Foreskin keratinocyte (primary cell): ENCODE measurements at places on chromosomes 5 and 9. TPM values are rescaled to one million over a fixed set of nuclear protein-coding genes. Genes with fewer than 3 reads are reported as not detected.
A peak's percentile ranks its signal among the peaks of the same experiment; 100 is the strongest.

Gene TMEM38B
- total RNA-seq, result 10.4 and 11.8 TPM in 2 replicates

Gene GABRP
- not detected in 2 replicates for total RNA-seq

Gene HSD17B4
- 119 and 124 TPM in 2 replicates for total RNA-seq

Gene ANXA2R
- total RNA-seq, result 0.49 and 0.71 TPM in 2 replicates

Gene SLC34A1
- total RNA-seq, result not detected in 2 replicates

Gene MAP3K1
- total RNA-seq, result 11.9 and 13.6 TPM in 2 replicates

Gene CA9
- 0.21 and 0.27 TPM in 2 replicates for total RNA-seq

Gene NUTM2G
- not detected in 2 replicates for total RNA-seq

Gene DBH
- total RNA-seq, result not detected in 2 replicates

Gene OLFM1
- total RNA-seq, result 0.07 and 0.21 TPM in 2 replicates

Gene FOXD4L4
- not detected in 2 replicates for total RNA-seq

DNA sequence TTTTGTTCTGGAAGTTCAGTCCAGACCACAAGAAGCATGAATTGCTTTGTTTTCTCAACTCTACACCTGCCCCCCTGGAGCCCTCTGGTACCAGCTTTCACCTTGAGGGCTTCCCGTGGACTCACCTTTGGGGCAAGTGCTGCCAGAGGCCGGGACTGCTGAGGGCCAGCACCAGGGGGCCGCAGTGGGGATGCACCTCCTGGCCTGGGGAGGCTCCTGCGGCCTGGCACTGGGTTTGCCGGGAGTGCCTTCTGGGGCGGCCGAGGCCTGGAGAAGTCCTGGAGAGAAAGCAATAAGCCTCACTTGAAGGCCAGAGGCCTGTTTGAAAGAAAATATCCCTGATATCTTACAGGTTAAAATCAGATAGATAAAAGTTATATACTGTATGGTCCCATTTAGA, 21.7 kb downstream of the NIPAL4 start:
- no peak for DNase-seq

- peak; percentile 4 for DNase-seq
Measured at GRCh38 chr9:14652729-14653377, 40.4 kb downstream of the ZDHHC21 start.

DNA sequence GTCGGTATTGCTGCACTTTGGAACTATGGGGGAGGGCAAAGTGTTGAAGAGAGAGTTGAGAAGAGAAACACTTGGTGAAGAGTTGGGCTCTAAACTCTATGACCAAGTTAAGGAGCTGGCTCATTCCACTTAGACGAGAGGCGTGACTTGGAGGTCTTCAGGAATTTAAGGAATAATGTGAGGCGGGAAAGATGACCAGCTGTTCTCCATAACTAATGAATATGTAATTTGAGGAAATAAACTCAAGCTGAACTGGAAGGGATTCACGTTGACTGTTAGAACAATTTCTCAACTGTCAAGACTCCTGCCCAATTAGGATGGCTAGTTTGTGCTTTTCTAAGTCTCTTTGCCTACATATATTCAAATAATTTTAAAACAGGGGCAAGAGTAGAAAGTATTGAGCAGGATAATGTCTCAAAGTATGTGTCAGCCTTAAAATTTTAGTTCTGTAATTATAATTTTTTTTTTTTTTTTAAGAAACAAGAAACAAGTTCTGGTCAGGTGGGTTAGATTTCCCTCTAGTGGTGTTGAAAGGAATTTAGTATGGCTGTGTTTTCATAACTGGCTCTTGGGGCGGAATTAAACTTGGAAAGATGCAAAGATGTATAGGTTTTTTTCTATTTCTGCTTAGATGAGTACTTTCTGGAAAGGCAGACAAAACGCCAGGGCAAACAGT, 33.4 kb downstream of the TMEM252 start:
- DNase-seq, result no peak

DNA sequence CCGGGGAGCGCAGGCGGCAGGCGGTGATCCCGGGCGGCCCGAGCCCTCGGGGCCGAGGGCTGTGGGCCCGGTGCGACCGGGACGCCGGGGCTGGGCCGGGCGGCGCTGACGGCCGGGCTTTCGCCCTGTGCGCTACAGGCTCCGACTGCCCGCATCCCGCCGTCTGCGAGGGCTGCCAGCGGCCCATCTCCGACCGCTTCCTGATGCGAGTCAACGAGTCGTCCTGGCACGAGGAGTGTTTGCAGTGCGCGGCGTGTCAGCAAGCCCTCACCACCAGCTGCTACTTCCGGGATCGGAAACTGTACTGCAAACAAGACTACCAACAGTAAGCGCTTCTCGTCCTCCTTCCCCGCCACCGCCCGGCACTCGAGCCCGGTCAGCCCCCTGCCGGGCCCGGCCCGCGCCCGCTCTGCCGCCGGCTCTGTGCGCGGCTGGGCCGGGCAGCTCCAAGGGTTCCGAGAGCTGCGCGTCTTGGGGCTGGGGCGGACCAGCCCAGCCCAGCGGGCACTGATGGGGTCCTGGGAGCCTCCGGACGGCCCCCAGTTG, 1.6 kb downstream of the LMX1B start:
- no peak for DNase-seq

GRCh38 chr5:149177911-149178565, 36.7 kb downstream of the ABLIM3 start:
- no peak for DNase-seq

GRCh38 chr5:36703245-36703860, 96.9 kb downstream of the SLC1A3 start:
- no peak for DNase-seq

DNA sequence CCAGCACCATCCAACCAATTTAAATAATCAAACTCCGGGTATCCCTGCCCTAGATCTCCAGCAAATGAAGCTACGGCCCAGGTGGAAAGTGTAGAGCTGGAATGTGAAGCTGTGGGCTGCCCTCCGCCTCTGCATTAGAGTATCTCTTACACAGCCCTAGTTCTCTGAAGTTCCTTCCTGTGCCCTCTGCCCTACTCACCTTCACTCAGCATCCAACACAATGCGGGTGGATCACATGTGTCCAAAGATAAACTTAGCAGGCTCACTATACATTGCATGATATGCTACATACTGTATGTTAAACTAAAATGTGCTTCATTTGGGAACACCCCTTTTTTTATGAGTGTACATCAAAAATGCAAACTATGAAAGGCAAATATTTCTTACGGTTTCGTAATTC, 70.0 kb upstream of the RAD23B start:
- no peak for DNase-seq

DNA sequence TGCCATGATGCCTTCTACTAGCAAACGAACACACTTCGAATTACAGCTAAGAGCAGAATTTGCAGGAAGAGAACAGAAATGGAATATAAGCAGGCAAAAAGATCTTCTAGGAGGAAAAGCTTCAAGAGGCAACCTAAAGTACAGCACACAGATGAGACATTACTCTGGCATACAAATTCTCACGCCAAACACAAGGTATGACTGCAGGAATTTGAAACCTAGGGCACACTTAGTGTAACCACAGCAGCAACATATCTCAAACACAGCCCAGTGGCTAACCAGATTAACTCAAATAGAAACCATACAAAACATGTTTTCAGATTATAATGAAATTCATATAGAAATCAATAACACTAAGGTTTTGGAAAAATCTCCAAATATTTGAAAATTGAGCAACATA, 481.0 kb upstream of the RGMB start:
- peak; percentile 34 for DNase-seq

GRCh38 chr5:5352675-5353074, 69.8 kb upstream of the ICE1 start:
- no peak for DNase-seq

DNA sequence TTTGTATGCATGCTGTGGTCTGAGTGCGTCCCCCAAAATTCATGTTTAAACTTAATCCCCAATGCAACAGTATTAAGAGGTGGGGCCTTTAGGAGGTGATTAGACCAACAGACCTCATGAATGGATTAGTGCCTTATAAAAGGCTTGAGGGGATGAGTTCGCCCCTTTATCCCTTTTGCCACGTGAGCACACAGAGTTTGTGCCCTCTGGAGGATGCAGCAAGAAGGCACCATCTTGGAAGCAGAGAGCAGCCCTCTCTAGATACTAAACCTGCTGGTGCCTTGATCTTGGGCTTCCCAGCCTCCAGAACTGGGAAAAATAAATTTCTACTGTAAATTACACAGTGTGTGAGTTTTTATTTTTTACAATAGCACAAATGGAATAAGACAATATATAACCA, 177.1 kb upstream of the SPRY4 start:
- no peak for DNase-seq

DNA sequence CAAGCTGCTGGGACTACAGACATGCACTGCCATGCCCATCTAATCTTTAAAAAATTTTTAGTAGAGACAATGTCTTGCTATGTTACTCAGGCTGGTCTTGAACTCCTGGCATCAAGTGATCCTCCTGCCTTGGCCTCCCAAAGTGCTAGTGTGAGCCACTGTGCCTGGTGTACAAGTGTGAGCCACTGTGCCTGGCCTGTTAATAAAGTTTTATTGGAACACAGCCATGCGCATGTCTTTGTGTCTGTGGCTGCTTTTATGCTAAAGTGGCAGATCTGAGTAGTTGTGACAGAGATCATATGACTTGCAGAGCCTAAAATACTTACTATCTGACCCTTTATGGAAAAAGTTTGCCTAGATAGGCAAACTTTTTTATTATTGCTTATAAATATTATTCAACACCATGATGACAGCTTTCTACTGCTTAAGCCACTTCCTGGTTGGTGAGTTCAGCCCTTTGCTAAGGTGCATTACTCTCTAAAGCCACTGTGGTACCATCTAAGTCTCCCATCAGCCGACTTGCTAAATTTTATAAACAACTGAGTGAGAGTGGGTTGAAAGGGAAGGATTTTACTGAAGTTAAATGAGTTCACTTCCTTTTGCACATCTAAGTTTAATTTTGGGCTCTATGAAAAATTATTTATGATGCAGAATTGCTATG, 133.5 kb downstream of the RASGRF2 start:
- no peak for DNase-seq

GRCh38 chr5:175663186-175664184, 5.6 kb downstream of the HRH2 start:
- DNase-seq, result no peak

DNA sequence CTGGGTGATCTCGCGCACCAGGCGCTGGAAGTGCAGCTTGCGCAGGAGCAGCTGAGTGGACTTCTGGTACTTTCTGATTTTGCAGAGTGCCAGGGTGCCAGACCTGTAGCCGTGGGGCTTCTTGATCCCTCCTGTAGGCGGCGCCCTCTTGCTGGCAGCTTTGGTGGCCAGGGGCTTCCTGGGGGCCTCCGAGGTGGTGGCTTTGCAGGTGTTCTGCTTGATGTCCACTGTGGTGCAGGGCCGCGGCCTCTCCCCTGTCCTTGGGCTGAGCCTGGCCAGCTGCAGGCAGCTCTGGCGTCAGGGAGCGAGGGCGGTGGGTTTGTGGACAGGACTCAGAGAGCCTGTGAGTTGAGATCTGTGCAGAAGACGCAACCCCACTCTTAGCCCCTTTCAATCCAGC, 36.1 kb downstream of the TAF11L14 start:
- no peak for DNase-seq

- no peak for DNase-seq
Measured at GRCh38 chr5:138698713-138699112, 54.5 kb upstream of the CTNNA1 start.

GRCh38 chr5:32044939-32045338, 129.2 kb downstream of the GOLPH3 start:
- peak; percentile 90 for DNase-seq

DNA sequence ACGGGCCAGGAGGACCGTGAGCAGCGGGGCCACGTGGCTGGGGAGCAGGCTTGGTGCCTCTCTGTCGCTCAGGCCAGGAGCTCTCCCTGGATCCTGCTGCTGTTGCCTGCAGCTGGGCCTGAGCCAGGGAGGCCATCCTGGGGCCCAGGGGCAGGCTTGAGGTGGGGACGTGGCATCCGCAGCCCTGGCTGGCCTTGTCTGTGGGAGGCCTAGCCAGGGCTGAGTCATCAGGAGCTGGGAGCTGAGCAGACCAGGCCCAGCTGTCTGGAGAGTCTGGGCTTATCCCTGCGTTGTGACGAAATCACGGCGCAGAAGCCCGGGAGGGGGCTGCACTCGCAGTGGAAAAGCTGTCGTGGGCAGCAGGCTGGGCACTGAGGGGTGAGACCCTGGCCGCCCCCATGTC, 138.8 kb upstream of the COL5A1 start:
- DNase-seq, result peak; percentile 2

DNA sequence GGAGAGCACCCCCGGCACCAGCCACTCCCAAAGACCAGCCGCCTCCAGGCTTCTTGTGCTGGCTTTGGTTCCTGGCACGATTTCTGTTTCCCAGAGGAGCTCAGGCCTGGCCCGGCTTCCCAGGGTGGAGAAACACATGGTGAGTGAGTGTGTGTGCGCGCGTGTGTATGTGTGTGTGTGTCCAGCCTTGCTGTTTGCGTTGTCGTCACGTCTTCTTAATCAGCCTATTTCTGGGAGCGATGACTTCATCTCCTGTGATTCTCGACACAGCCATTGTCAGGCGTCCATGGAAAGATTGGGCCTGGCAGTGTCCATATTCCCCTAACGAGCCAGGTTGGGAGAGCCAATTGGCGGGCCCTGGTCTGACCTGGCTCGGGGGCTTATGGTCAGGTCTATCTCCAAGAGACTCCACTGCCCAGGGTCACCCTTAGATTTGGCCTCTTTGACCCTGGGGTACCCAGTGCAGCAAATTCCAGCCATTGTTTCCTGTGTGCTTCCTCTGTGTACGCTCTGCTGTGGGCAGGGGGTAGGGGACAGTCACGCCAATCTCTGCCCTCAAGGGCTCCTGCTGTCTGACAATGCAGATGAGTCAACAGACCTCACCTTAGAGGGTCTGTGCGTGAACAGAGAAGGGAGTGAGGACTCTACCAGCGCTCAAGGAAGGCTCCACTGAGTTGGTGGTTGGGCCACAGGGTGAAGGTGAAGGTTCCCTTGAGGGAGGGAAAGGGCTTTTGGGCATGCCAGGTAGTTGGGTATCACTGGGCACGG, 73.8 kb downstream of the DAB2IP start:
- DNase-seq, result peak; percentile 85

DNA sequence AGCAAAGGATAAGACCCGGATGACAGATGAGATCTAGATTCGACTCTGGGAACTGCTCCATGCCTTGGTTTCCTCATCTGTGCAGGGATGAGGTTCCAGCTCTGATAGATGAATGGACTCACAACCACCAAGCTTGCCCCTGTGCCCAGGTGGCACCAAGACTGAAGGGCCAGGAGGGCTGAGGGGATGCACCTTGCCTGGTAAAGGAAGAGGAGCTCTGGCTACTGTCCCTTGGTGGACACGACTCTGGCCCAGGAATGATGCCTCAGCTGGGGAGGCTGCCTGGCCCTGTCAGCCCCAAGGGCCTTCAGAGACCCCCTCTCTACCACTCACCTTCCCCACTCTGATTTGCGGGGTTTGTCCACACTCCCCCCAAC, 24.9 kb upstream of the ANXA6 start:
- no peak for DNase-seq
